DMS79 treated with DMSO at 0.1 percent for 48 hours (cell line): ENCODE measurements at places on chromosomes 7 and 10.

GRCh38 chr10:72561745-72562166, 64.1 kb downstream of the MICU1 start:
- no peak for DNase-seq

- DNase-seq: no peak
These were observed 428.2 kb upstream of the GALNT17 start for GRCh38 chr7:70703785-70704184.

DNA sequence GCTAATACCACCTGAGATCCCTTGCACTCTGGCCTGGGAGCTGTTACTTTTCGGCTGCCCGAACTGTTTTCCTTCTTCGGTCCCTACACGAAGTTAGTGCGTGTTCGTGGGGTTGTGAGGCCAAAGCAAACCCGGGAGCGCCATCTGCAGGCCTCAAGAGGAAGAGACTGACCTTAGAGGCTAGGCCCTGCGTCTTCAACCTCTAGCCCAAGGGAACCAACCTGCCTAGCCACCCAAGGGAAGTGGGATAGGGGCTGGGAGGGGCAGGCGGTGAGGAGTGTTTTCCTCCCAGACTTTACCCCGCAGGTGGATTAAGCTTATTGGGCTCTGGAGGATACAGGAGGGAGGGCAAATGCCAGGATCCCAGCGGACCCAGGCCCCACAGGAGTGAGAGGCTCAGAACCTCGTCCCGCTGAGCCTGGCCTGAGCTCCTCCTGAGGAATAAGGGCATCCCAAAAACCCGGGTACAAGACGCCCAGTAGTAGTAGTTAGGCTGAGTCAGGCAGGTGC, 1.7 kb upstream of the PAX2 start:
- no peak for DNase-seq

- no peak for DNase-seq
These were observed 592 bp upstream of the PIK3CG start for GRCh38 chr7:106864298-106865081.

DNA sequence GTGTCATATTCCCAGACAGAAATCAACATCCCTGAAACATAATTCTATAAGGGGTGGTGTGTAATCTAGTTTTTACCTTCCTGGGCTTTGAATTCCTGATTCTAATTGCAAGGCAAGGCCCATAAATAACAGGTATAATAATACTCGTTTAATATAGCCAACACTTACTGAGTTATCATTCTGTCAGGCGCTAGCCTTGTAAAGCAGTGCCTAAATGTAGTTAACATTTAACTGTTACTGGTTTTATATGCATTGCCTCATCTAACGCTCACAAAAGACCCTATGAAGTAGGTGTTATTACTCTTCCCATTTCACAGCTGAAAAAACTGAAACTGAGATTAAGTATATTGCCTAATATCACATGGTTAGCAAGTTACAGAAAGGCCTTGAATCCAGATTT, 772.5 kb downstream of the SUGCT start:
- DNase-seq: no peak

DNA sequence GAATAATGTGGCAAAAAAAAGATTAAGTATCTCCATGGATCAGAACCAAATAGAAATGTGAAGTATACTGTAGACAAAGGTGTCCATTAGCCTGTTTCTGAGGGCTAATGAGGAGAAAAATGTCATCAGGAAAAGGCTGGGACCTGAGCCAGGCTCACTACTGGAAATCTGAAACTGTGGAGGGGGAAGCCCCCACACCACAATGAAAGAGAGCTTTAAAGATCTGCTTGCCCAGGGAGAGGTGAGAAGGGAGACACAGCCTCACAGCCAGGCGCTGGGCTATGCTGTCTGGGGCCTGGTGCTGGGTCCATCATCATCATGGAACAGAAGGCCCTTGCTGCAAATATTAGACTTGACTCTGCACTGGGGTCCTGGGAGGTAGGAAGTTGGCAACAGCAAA, 90.4 kb downstream of the OSBPL3 start:
- DNase-seq: no peak

GRCh38 chr7:133313575-133313974, 60.7 kb downstream of the EXOC4 start:
- DNase-seq: no peak

DNA sequence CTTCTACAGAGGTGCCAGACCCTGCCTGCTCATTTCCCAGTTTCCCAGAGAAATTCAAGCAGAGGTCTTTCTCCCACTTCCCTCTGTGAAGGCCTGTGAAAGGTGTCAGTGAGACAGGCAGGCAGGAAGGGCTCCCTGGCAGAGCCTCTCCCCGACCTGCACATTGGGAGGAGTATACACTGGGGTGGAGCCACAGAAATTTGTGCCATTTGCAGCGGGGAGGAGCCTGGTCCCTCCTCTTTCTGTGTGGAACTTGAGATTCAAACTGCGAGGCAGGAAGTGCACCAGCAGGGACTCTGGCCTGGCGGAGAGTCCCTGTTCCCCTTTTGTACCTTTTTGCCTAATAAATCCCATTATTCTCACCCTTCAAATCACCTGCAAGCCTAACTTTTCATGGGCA, 54.6 kb upstream of the OPN4 start:
- no peak for DNase-seq

- DNase-seq: no peak
These were observed 606.2 kb downstream of the PCDH15 start for GRCh38 chr10:54194806-54195205.

DNA sequence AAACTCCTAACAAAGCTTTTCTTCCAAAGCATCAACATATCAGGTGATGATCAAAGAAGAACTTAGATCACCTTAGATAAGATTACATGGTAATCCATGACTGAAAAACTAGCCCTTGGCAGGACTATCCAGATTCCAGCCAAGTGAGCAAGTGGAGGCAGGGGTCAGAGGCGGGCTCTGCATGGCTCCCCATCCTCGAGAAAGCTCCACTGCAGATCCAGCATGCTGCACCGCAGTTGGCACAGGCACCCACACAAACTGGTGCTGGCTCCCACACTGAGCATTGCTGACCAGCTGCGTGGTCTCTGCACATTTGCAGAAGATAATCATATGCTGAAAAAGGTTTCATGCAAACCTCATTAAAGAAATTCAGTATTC, 10.1 kb downstream of the PSAP start:
- no peak for DNase-seq

- peak; percentile 16 for DNase-seq
These were observed 79.6 kb upstream of the MTPN start for GRCh38 chr7:136056651-136057231.

DNA sequence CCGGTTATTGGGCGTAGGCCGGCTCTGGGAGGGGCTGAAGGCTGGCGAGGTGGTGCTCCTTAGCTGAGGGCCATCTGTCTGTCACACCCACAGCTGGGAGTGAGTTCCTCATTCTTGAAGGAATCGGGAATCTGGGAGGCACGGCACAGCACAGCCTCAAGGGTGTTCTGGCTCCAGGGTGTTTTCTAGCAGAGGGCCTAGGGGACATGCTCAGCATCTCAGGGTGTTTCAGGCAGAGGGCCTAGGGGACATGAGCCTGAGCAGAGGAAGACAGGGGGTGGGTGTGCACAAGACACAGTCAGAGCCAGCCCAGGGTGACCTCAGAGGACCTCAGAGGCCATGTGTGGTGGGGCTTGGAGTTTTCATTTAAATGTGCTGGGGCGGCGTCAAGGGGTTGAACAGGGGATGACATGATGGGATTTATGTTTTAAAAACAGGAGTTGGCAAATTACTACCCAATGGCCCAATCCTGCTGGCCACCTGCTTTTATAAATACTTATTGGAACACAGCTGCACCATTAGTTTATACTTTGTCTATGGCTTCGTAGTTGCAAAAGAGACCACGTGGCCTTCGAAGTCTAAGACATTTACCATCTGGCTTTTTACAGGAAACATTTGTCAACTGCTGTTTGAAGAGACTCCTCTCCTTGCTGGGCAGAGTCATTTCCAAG, 121.6 kb downstream of the PRKAG2 start:
- DNase-seq: no peak

GRCh38 chr7:156473476-156474240, 166.9 kb upstream of the RNF32 start:
- peak; percentile 57 for DNase-seq

- no peak for DNase-seq
These were observed 24.0 kb upstream of the GTF2I start for GRCh38 chr7:74633451-74633921.

- DNase-seq: no peak
These were observed 7.8 kb downstream of the MEOX2 start for GRCh38 chr7:15678653-15679052.

DNA sequence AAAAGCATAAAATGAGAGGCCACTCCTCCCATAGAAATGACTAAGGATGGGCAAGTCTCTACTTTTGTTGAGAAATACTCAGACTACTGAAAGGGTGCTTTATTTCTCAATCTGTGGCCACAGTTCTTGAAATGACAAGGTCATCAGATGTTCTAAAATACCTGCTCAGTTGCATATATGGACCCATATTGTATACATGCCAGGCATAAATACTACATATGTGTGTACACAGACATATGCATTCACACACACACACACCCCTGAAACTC, 691.5 kb upstream of the SORCS1 start:
- DNase-seq: no peak

DNA sequence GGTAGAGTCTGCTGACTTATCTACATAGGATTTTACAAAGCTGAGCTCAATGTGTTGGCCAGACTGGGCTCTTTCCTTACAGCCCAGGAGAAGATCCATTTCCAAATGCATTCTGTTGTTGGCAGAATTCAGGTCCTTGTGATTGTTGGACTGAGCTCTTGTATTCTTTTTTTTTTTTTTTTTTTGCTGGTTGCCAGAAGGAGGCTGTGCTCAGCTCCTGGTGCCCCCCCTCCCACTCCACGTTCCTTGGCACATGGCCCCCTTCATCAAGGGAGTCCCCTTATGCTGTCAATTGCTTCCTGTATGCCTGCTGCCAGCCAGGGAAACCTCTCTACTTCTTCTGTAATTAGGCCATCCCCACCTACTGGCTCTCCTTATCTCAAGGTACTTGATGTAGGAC, 518.1 kb upstream of the AKR1E2 start:
- no peak for DNase-seq

GRCh38 chr10:88702848-88703597, 3.0 kb upstream of the LIPK start:
- DNase-seq: peak; percentile 1

DNA sequence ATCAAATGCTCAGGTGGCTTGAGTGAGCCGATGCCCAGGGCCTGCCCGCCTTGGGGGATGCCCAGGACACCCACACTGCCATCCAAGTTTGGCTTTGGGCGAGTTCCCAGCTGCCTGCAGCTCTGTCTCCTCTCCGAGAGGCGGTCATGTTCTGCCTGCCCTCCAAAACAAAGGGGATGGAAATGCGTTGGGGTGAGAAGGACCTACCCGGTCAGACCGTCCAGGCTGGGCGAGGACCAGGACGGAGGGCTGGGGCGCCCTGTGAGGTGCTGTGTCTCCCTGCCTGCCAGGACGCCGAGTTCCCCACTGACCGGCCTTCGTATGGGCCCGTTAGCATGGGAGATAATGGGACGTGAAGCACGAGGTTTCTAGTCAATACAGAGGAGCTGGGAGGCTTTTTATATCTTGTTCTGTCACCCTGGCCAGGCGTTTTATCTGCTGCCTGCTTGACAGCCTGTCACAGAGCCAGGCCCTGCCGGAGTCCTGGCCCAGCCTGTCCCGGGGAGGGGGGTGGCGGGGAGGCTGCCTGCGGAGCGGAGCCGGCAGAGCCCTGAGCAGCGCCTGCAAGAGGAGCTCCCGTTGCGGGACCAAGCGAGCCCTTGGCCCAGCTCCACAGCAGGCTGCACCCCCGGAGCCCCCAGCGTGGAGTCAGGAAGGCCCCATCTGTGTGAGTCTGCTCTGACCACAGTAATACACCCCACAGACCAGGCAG, 22.0 kb upstream of the ELFN1 start:
- DNase-seq: no peak

DNA sequence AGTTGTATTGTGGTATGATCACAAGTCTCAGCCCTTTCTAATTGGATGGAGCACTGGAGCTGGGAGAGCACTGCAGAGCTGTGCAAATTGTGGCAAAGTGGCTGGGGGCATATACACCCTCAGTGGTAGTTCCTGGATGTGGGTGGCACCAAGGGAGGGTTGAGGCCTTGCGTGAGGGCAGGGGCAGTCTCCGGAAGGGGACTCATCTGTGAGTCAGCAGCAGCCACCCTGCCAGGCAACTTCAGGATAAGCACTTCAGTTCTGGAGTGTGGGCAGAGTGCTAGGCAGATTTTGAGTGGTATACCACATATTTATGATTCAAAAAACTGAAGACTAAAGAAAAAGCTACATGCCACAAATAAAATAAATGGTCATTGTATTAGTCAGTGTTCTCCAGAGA, 210.5 kb downstream of the ETV1 start:
- DNase-seq: no peak

- no peak for DNase-seq
These were observed 135.2 kb downstream of the RGS10 start for GRCh38 chr10:119407254-119407777.

- no peak for DNase-seq
These were observed 242.1 kb downstream of the FGFR2 start for GRCh38 chr10:121356183-121356582.

- peak; percentile 34 for DNase-seq
These were observed 155.0 kb upstream of the LYZL2 start for GRCh38 chr10:30784524-30784896.

- DNase-seq: no peak
These were observed 14.0 kb downstream of the KMT2E start for GRCh38 chr7:105028004-105028403.

- no peak for DNase-seq
These were observed 24.7 kb upstream of the HSPA12A start for GRCh38 chr10:116766837-116767634.

DNA sequence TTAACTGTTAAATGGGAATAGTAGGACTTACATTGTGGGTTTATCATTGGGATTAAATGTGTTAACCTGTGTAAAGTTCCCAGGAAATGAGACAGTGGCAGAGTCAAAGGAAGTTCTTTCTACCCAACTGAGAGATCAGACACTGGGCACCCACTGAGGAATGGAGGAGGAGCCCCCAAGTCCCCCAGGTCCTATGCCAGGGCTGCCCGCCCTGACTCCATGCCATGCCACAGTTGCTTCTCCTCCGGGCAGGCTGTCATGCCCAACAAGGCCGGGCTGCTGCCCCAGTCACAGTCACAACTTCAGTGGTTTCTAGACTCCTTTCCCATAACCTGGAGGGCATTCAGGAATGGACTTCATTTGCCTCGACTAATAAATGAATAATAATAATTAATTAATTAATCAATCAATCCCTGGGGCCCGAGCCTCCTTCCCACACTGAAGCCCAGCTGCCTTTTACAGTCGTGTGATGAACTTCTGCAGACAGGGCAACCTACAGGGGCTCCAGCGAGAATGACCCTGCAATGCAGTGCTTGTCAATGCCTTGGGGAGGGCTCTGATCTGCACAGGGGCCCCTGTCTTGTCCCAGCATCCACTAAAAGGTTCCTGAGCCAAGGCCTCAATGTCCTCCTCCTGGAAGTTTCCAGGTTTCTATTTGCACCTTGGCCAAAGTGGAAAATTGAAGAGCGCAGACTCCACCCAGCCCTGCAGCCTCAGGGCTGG, 32.4 kb downstream of the DRGX start:
- no peak for DNase-seq

DNA sequence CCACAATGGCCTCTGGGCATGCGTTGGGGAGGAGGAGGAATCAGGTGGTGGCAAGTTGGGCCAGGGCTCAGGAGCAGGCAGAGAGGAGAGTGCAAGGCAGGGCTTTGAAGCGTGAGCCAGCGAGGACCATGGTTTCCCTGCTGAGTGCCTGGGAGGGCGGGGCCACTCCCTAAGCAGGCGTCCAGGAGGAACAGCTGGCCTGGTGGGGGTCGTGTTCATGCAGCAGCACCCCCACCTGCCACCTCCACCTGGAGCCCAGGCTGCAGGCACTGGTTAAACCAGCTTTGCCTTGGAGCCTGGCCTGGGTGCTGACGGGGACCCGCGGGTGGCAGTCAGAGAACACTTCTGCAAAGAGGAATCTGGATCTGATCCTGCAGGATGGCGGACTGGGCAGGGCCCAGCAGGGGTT, 24.2 kb upstream of the AQP1 start:
- DNase-seq: peak; percentile 57

- no peak for DNase-seq
These were observed 41.3 kb downstream of the CCDC6 start for GRCh38 chr10:59865101-59865500.
